Stimulated activated CD4-positive, alpha-beta T cell treated with anti-CD3 and anti-CD28 coated beads, Interleukin-4, amount 100 ng/mL, for 1 hour (primary cell): ENCODE measurements at places on chromosomes 4 and X.

GRCh38 chr4:113574636-113575103 lies 186.9 kb downstream of the CAMK2D start:
- no peak for DNase-seq

GRCh38 chrX:47629419-47630200 lies at the start of gene CFP:
TSS of gene CFP (minus strand) at chrX:47629930. CDS start at chrX:47629844, 86 bp downstream.
- no peak for DNase-seq

- no peak for DNase-seq
Observed at GRCh38 chr4:137794764-137795254, 262.5 kb upstream of the PCDH18 start.

- DNase-seq, result no peak
Observed at GRCh38 chr4:147801820-147802219, 69.9 kb downstream of the ARHGAP10 start.

DNA sequence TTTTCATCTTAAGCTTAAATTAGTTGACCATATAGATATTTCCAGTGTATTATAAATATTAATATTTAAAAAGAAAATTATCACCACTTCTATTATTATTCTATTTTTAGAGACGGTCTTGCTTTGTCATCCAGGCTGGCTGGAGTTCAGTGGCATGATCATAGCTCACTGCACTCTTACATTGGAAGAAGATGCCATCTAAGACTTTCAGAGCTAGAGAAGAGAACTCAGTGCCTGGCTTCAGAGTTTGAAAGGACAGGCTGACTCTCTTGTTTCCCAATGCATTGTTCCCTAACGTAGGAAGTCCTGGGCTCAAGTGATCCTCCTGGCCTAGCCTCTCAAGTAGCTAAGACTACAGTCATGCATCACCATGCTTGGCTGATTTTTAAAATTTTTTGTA lies 75.9 kb downstream of the FIP1L1 start:
- DNase-seq, result no peak

DNA sequence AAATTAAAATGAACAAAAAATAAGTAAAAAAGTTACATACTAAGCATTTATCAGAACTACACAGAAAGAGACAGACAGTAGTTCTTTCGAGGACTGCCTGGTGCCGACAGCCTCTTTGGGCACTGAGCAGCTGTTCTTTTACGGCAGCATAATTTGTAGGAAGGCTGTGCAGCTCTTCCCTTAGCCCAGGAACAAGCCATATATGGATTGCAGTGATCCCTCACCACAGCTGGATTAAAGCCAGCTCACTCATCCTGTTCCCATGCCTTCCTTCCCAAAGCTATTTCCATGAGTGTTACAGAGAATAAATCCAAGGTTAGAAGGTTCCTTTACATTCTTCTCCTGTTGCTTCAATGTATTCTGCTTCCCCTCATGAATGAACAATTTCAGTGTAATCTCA lies 71.7 kb downstream of the DDX60L start:
- no peak for DNase-seq

DNA sequence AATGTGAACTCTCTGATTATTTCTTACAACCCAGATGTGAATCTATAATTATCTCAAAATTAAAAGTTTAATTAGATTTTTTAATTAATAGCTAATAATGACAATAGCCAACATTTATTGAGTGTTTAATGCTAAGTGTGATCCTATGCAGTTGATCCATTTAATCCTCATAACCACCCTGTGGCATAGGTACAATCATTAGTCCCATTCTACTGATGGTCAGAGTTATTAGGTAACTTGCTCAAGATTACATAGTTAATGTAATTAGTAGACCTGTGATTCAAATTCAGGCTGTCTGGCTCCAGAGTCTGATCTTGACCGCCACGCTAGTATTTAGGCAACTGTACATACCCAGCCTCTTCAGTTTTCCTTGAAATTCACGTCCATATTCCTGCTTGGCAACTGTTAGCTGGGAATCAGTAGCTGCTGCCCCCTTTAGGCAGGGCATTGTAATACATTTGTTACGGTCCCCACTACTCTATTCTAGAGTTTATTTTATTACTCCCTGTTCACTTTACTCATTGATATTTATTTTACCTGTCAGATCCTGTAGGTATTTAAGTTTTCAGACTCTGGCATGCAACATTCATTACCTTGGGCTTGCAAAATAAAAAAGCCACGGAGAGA lies 20.6 kb upstream of the TEC start:
- no peak for DNase-seq

- DNase-seq, result no peak
Observed at GRCh38 chr4:168167714-168168284, 75.5 kb downstream of the ANXA10 start.

DNA sequence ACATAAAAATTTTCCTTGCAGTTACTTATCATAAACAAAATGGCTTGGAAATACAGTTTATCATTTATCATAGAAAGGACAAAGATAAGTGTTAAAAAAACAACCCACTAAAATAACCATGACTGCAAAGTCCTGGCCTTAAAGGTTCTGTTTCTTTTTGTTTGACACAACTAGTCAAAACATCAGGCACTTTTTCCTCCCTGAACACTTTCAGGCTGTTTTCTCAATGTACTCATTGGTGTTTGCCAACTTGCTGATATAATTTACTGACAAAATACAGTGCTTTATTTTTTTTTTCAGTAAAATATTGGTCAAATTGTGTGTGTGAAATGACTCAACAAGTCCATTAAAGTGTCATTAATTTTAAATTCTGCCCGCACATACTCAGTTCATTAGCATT lies 156.6 kb downstream of the ADGRL3 start:
- no peak for DNase-seq

GRCh38 chr4:95107635-95108034 lies 349.9 kb downstream of the BMPR1B start:
- DNase-seq, result no peak

- DNase-seq, result no peak
Observed at GRCh38 chr4:114728426-114728825, 129.8 kb downstream of the UGT8 start.

DNA sequence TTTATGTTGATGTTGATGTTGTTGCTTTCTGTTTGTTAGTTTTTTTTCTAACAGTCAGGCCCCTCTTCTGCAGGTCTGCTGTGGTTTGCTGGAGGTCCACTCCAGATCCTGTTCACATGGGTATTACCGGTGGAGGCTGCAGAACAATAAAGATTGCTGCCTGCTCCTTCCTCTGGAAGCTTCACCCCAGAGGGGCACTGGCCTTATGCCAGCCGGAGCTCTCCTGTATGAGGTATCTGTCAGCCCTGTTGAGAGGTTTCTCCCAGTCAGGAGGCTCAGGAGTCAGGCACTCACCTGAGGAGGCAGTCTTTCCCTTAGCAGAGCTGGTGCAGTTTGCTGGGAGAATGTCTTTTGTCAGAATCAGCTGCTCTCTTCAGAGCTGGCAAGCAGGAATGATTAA lies 34.7 kb downstream of the CDX4 start:
- no peak for DNase-seq

GRCh38 chr4:46372878-46373277 lies 17.1 kb downstream of the GABRA2 start:
- no peak for DNase-seq

DNA sequence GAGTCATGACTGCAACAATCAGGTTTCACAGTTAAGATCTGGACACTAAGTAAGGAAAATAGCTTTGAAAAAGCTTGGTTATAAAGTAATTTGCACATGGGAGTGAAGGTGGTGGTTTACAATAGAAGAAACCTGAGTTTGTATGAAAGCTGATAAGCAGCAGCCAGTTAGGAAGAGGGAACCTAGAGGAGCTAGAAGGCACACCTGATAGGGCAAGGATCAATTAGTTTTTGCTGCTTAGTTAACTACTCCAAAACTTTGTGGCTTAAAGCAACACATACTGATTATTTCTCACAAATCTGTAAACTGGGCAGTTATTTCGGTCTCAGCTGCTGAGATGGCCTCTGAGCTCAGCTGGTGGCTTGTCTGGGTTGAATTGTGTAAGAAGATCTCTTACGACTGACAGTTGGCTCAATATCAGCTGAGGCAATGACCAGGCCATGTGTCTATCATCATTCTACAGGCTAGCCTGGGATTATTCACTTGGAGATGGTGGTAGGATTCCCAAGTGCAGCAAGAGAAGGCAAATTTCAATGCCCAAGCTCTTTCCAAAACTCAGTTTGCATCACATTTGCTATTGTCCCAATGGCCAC lies 255.0 kb upstream of the PITX2 start:
- no peak for DNase-seq

DNA sequence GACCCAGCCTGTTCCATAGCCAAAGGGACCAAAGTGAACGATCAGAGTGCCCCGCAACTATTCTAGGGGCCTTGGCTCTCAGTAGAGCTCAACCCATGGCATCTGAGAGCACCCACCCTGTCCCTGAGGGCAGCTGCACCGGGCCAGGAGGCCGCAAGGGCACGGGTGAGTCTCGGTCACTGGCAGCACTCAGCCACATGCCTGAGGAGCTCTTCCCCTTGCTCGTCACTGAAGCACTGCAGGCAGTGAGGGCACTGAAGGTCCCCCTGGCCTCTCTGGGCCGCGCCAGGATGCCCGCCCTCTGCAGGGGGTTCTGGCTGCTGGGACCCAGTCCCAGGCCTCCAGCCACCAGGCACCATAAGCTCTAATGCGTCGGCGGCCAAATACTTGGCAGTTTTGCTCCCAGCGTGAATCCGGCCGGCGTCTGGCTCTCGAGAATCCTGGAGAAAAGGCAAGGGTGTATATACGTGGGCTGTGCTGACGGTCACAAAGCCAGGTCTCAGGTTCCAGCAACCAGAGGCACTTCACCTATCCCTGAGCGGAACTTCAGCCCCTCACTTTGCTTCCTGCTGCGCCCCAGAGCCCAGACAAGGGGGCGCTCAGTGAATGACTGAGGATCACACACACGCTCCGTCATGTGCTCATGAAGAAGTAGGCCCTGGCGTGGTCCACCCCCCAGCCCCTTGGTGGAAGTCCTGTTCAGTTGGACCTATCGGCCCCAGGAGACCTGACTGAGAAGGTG lies 13.9 kb downstream of the TNIP2 start:
- no peak for DNase-seq

GRCh38 chr4:169342906-169343564 lies 72.3 kb upstream of the SH3RF1 start:
- DNase-seq, result no peak

DNA sequence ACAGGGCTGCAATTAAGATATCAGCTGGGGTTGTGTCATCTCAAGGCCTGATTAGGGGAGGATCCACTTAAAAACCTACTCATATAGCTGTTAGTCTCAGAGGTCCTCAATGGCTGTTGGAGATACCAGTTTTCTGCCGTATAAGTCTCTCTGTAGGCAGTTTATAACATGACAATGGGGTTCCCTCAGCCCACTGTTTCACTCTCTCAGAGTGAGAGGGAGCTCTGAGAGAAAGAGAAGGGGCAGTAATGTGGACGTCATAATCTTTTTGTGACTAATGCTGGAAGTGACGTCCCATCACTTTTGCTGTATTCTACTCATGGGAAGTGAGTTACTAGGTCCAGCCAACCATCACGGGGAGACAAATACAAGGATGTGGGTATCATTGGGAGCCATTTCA lies 70.3 kb downstream of the STIM2 start:
- no peak for DNase-seq

DNA sequence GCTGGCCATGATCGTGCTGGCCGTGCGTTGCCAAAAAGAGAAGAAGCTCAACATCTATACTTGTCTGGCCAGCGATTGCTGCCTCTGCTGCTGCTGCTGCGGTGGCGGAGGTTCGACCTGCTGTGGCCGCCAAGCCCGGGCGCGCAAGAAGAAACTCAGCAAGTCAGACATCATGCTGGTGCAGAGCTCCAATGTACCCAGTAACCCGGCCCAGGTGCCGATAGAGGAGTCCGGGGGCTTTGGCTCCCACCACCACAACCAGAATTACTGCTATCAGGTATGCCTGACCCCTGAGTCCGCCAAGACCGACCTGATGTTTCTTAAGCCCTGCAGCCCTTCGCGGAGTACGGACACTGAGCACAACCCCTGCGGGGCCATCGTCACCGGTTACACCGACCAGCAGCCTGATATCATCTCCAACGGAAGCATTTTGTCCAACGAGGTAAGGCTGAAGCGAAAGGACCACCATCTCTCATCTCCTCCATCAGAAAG lies 3.3 kb downstream of the PCDH10 start:
- DNase-seq, result no peak

DNA sequence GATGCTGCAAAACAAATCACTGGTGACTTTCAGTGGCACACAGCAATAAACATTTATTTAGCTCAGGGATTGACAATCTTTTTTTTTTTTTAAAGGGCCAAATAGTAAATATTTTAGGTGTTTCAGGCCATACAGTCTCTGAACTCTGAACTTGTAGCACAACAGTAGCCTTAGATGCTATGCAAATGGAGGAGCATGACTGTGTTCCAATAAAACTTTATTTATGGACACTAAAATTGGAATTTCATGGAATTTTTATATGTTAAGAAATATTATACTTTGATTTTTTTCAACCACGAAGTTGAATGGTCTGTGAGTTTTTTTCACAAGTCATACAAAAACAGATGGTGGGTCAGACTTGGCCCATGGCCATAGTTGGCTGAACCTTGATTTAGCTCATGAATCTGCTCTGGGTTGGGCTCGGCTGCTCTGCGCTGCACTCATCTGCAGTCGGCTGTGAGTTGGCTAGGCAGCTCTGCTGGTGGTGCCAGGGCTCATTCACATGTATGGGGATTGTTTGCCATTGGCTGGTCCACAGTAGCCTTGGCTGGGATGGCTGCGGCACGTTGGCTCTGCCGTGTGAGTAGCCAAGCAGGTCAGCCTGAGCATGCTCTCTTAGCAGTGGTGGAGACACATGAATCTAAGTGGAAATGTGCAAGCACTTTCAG lies 231.7 kb upstream of the PGRMC2 start:
- no peak for DNase-seq

- no peak for DNase-seq
Observed at GRCh38 chr4:136198358-136198757, 1333.9 kb downstream of the PCDH18 start.

DNA sequence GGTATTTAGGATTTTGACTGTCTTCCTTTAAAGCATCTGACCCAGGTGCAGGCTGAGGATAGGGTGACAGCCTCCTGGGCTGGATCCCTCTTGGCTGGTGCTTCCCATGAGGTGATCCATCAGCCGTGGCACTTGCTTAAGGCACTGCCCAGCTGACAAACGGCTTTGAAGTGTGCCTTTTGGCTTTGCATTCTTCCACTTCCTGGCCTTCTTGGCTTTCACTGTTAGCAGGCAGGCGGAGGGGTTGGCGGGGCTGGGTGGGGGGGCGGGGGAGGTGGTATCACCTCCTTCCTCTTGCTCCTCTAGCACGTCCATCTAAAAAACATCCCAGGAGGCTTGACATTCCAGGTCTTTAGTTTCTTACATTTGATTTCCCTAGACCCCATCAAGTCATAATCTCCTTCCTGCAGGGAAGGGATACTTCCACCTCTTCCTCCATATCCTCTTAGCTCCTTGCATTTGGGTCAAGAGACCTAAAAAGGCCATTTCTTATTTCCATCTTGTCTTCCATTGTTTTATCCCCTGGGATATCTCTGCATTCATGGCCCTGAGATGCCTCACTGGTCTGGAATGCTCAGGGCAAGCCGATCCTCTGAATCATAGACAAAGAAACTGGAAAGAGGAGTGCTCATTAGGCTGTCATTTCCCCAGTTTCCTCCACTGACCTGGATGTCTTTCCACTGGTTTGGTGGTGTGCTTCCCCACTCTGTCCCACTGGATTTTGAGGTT lies 11.3 kb upstream of the APLN start:
- no peak for DNase-seq
